ENCODE measurements at places on chromosomes 4 and X. TPM values are rescaled to one million over a fixed set of nuclear protein-coding genes. Genes with fewer than 3 reads are reported as not detected.

GRCh38 chr4:23973308-23973855, 83.5 kb upstream of the PPARGC1A start:
- no peak overlapping the region for H3K4me3 ChIP-seq
- H3K27ac ChIP-seq = no peak overlapping the region
- H3K36me3 ChIP-seq = no peaks in the 10 kb centered on the region
- H3K27me3 ChIP-seq = no peaks in the 10 kb centered on the region
- no peak for DNase-seq

- no peak overlapping the region for H3K27ac ChIP-seq
- no peaks in the 10 kb centered on the region for H3K27me3 ChIP-seq
- no peak for DNase-seq
- no peaks in the 10 kb centered on the region for H3K4me1 ChIP-seq
Observed at GRCh38 chrX:155666741-155667140, 54.0 kb upstream of the TMLHE start.

DNA sequence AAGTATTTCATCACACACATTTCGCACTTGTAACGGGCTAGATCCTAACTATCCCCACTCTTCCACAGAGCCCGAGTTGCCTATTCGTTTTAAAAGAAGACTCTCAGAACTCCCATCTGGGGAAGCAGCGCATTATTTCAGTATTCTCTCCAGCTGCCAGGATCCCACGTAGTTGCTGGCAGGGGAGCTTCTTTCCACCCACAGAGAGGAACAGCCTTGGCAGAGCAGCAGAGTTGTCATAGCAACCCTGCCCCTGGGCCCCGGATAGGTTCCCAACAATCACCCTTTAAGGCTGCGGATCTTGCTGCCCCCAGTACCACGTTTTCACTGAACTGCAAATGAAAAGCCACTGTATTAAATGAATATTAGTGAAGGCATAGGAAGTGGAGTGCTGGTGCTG, 106.7 kb downstream of the GPM6A start:
- H3K27ac ChIP-seq = no peak overlapping the region
- H3K4me3 ChIP-seq = no peak overlapping the region
- no peaks in the 10 kb centered on the region for H3K36me3 ChIP-seq
- no peaks in the 10 kb centered on the region for H3K4me1 ChIP-seq
- no peak for DNase-seq
- H3K27me3 ChIP-seq = no peaks in the 10 kb centered on the region

DNA sequence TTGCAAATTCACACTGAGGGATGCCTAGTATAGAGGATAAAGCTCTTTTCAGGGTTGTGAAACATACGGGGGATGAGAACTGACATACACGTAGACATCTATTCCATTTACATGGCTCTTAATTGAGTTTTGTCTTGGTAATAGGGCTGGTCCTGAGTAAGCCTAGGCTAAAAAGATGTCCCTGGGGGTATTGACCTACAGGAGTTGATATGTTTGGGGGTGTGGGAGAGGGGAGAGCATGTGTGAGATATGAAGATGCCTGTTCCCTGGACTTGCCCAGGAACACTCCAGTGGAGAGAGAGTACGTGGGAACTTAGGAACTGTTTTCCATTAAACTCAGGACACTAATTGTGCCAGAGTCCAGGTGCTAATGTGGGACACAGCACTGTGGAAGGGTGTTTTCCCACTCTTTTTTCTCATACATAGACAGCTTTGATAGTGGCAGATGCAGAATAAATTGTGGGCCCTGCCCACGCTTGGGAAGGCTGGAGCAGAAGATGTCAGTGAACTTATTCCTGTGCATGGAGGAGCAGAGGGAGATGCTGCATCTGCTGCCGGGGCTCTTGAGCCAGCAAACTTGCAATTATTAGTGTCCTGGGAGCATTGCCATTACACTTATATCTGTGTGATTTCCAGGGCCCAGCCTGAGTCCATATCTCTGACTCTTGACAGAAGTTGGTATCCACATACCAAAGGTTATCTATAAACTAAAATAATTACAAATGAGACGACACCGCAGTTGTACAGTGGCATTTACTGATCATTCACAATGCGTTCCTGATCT, 20.7 kb downstream of the SYNPO2 start:
- no peak for DNase-seq
- no peak overlapping the region for H3K27ac ChIP-seq
- no peak overlapping the region for H3K4me3 ChIP-seq
- H3K27me3 ChIP-seq = peaks cover 17% of the 10 kb centered on the region
- H3K36me3 ChIP-seq = no peaks in the 10 kb centered on the region
- no peaks in the 10 kb centered on the region for H3K4me1 ChIP-seq

TCEAL7 gene
- not detected for total RNA-seq

AMOT gene
- total RNA-seq = 1.8 TPM
